ENCODE measurements at places on chromosomes 16 and 17.
A peak's percentile ranks its signal among the peaks of the same experiment; 100 is the strongest.

GRCh38 chr17:18040261-18040858, 1.2 kb downstream of the GID4 start:
- no peak for DNase-seq

GRCh38 chr17:46122486-46122871, 70.8 kb downstream of the KANSL1 start:
- no peak for DNase-seq

- DNase-seq, result peak; percentile 7
Observed at GRCh38 chr17:55348749-55349354, 72.8 kb downstream of the MMD start.

GRCh38 chr16:66222756-66223155, 143.7 kb upstream of the CDH5 start:
- DNase-seq, result no peak

GRCh38 chr17:39769974-39770587, 32.3 kb downstream of the GRB7 start:
- DNase-seq, result peak; percentile 23

- no peak for DNase-seq
Observed at GRCh38 chr17:72719578-72720493, 372.7 kb downstream of the SLC39A11 start.

GRCh38 chr17:39667945-39668924, at the start of gene PNMT:
PNMT (plus strand) TSS chr17:39668453; CDS start chr17:39668476, 23 bp downstream.
- DNase-seq, result no peak

GRCh38 chr17:67055041-67055443, 10.7 kb downstream of the CACNG1 start:
- no peak for DNase-seq

DNA sequence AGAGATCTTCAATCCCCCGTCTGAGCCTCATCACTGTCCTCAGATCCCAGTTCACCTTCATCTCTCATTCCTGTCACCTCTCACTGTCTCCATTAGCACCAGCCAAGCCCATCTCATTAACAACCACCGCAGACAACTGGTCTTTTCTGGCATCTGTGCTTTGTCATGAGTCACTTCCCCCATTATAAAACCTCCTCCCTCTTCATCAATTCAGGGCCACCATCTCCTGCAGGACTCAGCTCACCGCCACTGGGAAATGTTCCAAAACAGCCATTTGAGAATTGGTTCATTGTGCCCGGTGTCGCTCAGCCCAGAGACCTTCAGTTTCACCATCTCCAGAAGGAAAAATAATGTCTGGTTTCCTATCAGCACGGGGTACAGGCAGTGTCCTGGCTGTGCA, 56.9 kb upstream of the TEKT3 start:
- DNase-seq, result no peak

- no peak for DNase-seq
Observed at GRCh38 chr17:10125531-10126275, 72.7 kb downstream of the GAS7 start.

- DNase-seq, result peak; percentile 29
Observed at GRCh38 chr16:67164599-67165061, at the start of gene HSF4. HSF4 (plus strand) TSS chr16:67164745; CDS start chr16:67164812, 67 bp downstream.

Measured in hippocampal formation (tissue), 2 donors.